ENCODE measurements at places on chromosomes 2 and 18. TPM values are rescaled to one million over a fixed set of nuclear protein-coding genes. Genes with fewer than 3 reads are reported as not detected.

- peak; percentile 71 for DNase-seq
These were observed 51.7 kb upstream of the CCDC85A start for GRCh38 chr2:56132138-56132537.

DNA sequence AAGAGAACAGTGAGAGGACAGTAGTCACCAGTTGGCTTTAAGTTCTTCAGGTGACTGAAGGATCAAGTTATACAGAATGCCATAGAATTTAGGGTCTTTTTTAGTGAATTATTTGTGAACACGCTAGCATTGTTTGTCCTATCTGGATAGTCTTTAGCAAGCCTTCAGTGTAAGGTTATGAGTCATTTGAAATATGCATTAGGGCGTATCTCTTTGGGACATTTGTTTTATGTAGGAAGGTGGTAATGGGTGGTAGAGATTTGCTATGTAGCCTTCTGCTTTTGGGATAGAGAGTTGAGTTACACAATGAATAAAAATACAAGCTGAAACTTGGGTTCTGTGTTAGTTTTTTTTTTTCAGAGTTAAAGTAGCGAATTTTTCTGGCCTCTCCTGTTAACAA, 13.0 kb downstream of the ACTR2 start:
- DNase-seq: no peak

DNA sequence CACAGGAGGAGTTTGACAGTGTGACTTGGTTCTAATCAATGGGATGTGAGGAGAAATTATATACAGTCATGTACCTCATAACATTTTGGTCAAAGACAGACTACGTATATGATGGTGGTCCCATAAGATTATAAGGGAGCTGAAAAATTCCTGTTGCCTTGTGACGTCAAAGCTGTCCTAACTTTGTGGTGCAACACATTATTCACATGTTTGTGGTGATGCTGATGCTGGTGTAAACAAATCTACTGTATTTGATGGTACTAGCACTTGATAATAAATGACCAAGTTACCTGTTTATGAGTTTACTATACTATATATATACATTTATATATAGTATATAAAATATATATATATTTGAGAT, 29.1 kb upstream of the TGIF1 start:
- no peak for DNase-seq

The ALPI gene
- not detected for total RNA-seq

- DNase-seq: no peak
These were observed 4.2 kb upstream of the IWS1 start for GRCh38 chr2:127530245-127531140.

GRCh38 chr2:171386627-171387026, 47.2 kb downstream of the METTL8 start:
- peak; percentile 35 for DNase-seq

DNA sequence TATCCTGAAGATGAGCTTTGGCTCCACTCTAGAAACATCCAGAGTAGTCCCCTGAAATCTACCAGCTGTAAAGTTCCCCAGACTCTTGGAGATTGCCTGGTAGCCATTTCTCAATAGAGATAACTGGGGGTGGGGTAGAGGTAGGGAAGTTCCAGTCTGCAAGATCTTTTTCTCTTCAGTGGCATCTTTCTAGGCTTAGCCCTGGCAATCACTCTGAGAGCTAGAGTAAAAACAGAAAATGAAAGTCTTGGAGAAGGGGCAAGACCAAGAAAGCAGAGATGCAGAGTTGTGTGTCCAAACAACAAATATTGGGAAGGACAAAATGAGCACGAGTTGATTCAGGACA, 41.8 kb upstream of the LCLAT1 start:
- no peak for DNase-seq

The PROKR1 gene
- under 0.01 TPM for total RNA-seq

The CTNNA2 gene
- not detected for total RNA-seq

The MAB21L4 gene
- total RNA-seq: not detected

DNA sequence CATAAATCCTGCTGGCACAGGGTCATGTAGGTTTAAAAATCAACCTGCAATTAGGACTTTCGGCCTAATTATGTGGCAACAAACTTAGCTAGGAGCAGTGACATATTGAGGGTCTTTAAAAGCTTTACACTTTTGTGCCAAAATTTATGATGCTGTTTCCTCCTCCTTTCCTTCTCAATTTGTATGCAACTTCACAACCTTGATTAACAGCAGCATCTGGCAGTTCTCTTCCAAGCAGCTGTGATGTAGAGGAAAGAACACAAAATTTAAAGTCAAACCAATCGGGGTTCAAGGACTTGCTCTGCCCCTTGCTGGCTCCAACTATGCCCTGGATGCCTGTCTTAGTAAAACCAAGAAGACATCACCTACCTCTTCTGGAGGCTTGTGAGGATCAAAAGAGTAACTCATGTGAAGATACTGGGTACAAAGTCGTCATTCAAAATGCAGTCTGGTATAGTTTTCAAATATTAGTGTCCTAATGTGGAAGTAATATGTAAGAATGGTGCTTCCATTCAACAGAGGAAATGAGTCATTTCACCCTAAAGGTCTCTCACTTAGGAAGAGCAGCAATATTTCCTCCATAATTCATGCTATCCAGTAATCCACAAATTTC, 94.7 kb downstream of the ANKRD44 start:
- DNase-seq: no peak

DNA sequence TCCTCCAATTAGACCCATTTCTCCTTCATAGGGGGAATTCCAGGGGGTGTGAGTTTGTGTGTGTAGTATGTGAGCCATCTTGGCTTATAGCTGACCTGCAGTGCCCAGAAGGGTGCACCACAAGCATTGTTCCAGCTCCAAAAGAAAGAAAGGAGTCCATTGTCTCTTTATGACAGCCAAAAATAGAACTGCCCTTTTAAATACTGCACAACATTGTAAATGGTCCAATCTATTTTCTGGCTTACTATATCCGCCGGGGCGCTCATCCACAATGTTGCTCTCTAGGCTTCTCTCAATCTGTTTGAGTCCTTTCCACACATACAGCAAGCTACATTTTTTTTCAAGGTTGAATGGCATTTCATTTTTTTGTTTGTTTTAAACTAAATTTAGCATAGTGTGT, 517.5 kb downstream of the STK39 start:
- no peak for DNase-seq

DNA sequence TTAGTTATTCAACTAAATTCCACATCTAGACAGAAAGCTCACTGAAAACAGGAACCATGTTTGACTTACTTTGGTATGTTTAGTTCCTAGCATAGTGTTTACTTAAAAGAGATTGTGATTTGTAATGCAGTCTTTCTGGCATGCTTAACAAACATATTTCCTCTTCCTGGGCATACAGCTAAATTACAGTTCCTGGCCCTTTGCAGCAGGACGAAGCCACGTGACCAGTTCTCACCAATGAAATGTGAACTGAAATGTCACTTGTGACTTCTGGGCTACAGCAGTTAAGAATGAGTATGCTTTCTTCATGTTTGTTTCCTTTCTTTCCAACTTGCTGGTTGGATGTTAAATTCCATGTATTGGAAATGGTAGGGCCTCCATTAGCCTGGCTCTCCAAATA, 330.5 kb downstream of the FIGN start:
- DNase-seq: no peak

The RGPD4 gene
- not detected for total RNA-seq

The OTOS gene
- not detected for total RNA-seq

The TDRD15 gene
- not detected for total RNA-seq

The GTF2A1L gene
- 0.13 TPM for total RNA-seq

DNA sequence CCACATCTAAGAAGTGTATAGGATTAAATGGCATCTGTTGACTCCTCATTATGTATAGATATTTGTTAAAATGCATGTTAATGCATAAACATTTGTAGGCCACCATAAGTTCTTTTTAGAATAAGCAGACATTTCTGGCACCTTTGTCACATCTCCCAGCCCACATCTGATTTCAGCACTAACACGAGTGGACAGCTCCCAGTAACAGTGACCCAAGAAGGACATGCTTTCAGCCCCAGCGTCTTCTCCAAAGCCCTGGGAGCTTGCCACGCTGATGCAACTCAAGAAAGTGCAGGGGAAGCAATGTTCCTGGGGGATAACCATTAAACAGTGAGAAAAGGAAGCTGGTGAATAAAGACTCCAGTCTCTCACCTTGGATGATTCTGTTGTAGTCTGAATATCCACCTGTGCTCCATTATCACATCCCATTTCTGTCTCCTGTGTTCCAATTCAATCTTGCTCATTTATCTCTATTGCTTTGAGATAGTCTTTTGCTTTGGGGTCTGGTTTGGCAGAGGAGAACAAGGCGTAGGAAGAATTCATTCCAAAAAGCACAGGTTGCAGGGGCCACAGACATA, 182.6 kb upstream of the THSD7B start:
- DNase-seq: peak; percentile 21

DNA sequence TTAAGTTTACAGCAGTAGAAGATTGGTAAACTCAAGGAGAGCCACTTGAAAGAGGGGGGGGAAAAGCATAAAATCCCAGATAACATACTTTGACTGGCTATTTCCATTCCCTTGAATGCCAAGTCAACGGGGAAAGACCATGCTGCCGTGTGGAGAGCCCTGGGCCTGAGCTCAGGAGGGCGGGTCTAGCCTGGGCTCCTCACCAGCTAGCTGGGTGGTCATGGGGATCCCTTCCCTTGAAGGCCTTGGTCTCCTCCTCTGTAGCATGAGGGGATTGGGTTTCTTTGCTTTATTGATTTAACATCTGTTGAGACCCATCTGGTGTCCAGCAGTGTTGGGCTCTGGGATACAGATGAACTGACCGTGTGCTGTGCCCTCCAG, 35.0 kb downstream of the TEX51 start:
- no peak for DNase-seq

- no peak for DNase-seq
These were observed 597 bp downstream of the RNF103 start for GRCh38 chr2:86623043-86623493.

DNA sequence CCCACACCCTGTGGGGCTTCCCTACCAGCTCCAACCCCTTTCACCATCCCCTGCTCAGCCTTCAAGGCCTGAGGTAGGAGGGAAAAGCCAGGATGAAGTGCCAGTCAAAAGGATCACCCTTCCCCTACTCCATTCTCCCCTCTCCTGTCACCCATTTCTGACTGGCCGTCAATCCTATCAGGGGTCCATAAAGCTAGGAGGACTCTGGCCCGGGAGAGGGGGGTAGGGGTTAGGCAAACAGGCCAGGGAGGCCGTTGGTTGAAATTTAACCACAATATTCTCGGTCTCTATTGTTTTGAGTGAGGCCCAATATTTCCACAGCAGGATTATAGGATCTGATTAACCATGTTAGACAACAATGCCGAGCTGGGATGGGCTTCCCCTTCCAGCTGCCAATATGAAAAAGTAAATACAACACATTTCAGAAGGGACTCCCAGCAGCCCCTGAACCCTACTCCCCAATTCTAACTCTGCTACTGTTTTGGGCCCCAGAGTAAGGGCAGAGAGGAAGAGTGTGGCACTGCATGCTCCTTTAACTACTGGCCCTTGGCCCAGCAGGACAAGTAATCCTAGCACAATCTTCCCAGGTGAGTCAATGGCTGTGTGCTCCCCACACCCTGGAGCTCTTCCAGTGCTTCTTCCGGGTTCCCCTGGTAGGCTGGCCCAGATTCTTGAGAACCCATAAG, 10.6 kb upstream of the IHH start:
- no peak for DNase-seq

The SPATS2L gene
- total RNA-seq: 9.4 TPM

The KCNG3 gene
- total RNA-seq: not detected

The BUB1 gene
- 11.0 TPM for total RNA-seq

DNA sequence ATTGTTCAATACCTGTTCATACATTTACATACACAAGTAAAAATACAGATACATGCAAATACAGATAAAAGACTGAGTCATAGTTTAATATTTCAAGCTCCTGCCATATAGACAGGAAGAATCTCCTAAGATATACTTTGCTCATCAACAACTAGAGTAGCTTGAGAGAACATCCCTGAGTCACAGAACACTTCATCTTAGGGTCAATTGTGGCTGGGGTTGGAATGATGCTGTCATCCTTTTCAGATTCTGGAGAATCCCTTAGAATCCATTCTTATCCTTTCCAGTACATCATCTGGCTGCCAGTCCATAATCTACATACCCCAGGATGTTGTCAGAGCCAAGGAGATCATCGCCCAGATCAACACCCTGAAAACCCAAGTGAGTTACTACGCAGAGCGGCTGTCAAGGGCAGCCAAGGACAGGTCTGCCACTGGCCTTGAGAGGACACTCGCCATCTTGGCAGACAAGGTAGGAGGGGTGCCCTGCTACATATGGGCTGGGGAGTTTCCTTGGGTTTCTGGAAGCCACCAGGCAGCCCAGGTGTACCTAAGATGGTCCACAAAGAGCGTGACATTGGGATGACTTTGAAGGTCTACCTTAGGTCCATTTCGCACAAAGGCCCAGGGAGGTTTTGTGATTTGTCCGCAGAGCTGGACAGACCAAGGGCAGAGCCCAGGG, 55.7 kb downstream of the COA5 start:
- no peak for DNase-seq

The FOXD4L1 gene
- total RNA-seq: not detected

The EFHD1 gene
- not detected for total RNA-seq

The MAP4K3 gene
- total RNA-seq: 11.5 TPM

- DNase-seq: no peak
These were observed 115.2 kb downstream of the AP1S3 start for GRCh38 chr2:223722226-223722625.

DNA sequence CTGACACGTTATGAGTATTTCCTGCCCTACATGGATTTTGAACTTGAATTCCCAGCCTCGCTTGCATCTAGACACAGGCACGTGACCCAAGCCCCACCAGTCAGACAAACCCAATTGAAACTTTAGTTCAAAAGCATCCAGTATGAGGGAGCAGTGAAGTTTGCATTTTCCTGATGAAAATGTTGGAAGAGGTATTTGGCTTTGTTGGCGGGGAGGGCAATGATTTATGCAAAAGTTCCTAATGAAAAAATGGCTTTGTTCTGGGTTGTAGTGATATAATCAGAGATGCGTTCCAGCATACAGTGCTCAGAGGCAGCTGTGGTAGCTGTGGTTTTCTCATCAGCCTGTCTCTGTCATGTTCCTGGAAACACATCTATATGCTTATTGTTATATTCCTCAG, 36.8 kb upstream of the CPS1 start:
- no peak for DNase-seq

The TMEM37 gene
- total RNA-seq: 0.13 TPM

- DNase-seq: no peak
These were observed 273.2 kb downstream of the BCL2 start for GRCh38 chr18:63046375-63046774.

DNA sequence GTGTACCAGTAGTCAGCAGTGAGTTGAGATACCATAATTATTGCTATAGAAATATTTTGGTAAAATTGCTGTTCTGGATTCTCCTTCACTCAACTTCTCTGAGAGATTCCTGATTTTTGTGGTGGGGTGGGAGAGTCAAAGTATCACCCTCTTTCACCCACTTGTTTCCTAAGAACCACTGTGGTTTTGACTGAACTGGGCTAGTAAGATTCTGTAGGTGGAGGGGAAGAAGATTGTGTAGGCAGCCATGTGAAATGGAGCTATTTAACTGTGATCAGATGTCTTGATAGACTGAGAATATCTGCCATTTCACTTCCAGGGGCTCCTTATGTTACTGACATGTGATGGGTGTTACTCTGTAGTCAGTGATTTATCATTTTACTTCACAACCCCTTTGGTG, 45.3 kb downstream of the BIRC6 start:
- no peak for DNase-seq

The CACNB4 gene
- under 0.01 TPM for total RNA-seq

GRCh38 chr18:13511961-13512577, 214.3 kb downstream of the FAM210A start:
- DNase-seq: no peak
